Cerebellum (tissue), 4 donors: ENCODE measurements at places on chromosomes 3 and 15.
A peak's percentile ranks its signal among the peaks of the same experiment; 100 is the strongest.

GRCh38 chr3:22981166-22981565 is 222.0 kb upstream of the UBE2E2 start:
- peak; percentile 14 for DNase-seq

DNA sequence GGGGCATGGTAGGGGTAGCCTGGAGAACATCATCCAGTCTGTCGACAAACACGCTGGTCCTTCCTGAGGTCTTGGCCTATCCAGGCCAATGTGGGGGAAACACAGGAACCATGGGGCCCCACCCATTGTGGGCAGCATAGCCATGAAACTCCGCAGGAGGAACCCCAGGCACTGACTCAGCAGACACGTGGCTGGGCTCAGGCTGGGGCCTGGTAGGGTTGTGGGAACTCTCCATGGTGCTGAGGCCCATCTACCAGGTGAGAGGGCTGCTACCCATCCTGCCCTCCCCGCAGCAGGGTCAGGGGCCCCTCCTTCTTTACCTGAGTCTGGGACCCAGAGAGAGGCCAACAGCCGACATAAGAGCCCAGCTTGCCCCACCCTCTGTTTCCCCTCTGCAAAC is 22.6 kb upstream of the CACNA2D2 start:
- no peak for DNase-seq

DNA sequence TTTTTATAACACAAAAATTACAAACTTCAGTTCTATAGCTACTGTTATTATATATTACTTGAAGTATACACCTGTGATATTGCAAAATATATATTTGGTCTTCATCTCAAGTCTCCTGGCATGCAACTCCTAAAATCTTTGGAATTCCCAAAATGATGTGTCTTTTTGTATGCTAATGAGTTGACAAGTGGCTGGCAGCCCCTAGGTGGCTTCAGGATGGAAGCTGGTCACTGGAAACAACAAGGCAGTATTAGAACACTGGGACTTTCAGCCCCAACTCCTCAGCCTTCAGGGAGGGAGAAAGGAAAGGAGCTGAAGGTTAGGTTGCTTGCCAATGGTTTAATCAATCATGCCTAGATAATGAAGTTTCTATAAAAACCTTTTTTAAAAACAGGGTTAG is 112.0 kb downstream of the SCAPER start:
- DNase-seq, result no peak

DNA sequence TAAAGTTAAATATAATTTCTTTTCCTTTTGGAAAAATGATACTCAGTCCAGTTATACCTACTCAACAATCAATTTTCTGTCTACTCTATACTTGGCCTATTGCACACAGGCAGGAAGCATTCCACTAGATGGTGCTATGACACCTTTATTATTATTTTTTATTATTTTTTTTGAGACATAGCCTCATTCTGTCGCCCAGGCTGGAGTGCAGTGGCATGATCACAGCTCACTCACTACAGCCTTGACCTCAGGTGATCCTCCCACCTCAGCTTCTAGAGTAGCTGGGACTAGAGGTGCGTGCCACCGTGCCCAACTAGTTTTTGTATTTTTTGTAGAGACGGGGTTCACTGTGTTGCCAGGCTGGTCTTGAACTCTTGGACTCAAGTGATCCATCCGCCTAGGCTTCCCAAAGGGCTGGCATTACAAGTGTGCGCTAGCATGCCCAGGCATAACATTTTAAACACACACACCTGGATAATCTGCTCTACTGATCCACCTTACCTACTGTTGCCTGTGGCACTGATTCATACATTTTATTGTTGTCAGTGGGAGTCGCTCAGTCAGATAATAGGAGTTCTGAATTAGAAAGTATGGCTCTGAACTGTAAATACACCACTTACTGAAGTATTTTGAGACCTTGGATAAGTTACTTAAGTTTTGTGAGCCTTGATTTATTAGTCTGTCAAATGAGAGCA is 56.2 kb downstream of the EIF3J start:
- DNase-seq, result no peak

GRCh38 chr15:70503798-70504298 is 259.5 kb downstream of the UACA start:
- DNase-seq, result no peak

DNA sequence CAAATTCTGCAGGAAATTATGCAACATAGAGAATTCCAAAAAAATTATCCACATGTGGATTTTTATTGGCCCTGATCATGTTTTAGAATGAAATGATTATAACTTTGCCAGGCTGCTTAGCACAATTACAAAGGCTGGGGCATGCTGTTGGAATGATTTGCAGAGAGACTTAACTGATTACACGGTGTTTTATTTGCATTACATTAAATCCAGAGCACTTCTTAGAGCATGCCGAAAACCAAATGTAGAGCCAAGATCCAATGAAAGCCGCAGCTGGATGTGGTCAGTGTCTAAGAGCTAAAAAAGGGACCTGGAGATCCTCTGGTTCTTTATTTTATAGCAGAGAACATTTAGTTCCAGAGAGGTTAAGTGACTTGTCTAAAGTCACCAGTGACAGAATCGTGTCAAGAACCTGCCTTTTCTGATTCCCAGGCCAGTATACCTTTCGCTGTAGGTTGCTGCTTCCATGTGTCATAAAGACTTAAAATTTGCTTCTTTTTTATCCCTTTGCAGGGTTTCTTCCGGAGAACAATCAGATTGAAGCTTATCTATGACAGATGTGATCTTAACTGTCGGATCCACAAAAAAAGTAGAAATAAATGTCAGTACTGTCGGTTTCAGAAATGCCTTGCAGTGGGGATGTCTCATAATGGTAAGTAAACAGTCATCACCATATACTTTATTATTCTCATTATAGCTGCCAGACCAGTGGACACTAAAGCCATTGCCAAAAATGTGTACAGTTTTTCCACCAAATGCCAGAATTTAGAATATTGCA is 92.0 kb upstream of the TSEN2 start:
- DNase-seq, result no peak

- DNase-seq, result no peak
Observed at GRCh38 chr15:67508407-67508806, 12.5 kb upstream of the C15orf61 start.

- no peak for DNase-seq
Observed at GRCh38 chr3:63557912-63558311, 94.6 kb upstream of the SNTN start.

GRCh38 chr15:43918717-43919116 is 91.9 kb downstream of the WDR76 start:
- DNase-seq, result no peak

GRCh38 chr3:104604326-104605010 is 762.2 kb upstream of the ALCAM start:
- no peak for DNase-seq

- DNase-seq, result no peak
Observed at GRCh38 chr3:55243678-55244077, 243.4 kb downstream of the WNT5A start.

- no peak for DNase-seq
Observed at GRCh38 chr15:90038632-90039095, 37.5 kb downstream of the ZNF710 start.

- DNase-seq, result no peak
Observed at GRCh38 chr15:39034816-39035215, 470.2 kb upstream of the RASGRP1 start.

DNA sequence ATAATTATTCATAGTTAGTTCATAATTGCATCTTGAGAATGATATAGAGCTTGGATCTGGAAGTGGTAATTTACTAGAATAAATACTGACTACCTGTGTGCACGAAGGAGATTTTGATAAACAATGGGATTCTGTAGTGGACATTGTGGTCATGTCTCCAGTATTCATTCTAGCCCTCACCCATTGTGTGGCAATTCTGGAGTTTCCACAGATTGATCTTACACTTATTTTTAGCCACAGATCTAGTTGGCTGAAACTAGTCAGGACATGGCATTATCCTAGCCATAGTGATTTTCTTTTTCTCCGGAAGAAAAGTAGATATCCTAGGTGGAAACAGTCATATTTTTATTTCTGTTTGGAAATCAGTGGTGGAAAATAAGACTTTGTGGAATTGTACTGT is 833.1 kb downstream of the NAALADL2 start:
- DNase-seq, result no peak

DNA sequence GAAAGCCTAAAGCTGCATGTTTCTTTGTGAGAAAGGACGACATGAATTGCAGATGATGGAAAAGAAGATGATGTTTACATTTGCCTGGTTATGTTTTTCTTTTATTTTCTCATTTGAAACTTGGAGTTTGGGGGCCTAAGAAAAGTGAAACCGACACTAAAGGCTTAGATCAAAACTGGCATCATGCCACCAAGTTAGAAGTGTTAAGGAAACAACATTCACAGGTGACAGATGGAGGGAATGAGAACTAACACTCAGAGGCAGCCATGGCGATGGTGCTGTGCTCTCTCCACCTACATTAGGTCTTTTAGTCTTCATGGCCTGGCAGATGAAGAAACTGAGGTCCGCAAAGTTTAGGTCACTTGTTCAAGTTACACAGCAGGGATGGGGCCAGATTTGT is 923.6 kb downstream of the TUSC7 start:
- DNase-seq, result no peak

GRCh38 chr3:126732281-126733060 is 28.4 kb downstream of the CHCHD6 start:
- DNase-seq, result no peak

GRCh38 chr15:91572110-91572509 is 281.4 kb upstream of the SLCO3A1 start:
- DNase-seq, result no peak

DNA sequence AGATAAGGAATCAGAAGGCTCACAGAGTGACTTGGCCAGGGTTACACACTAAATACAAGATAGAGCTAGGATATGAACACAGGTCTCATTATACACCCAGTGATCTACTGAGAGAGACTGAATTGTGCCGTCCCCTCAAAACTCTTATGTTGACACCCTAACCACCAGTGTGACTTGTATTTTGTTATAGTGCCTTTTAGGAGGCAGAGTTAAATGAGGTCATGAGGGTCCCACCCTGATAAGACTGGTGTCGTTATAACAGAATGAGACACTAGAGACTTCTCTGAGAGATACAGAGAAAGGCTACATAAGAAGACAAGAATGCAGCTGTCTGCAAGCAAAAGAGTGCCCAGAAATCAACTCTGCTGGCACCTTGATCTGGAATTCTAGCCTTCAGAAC is 12.6 kb downstream of the KPNA1 start:
- DNase-seq, result no peak

DNA sequence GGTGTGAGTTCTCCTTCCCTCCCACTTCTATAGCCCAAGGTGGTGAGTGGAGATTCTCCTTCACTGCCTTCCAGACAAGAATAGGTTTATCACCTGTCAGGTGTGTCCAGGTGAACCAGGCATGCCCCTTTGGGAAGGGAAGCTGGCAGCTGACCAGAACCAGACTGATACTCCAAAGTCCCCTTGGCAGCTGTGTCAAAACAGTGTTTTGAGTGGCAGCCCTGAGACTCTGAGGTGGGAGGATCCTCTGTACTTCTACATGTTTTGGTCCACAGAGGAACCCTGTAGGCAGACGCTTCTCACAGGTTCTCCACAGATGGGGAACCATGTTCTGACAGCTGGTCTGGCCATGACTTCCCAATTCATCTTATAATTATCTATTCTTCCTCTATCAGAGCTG is 30.1 kb downstream of the ISL2 start:
- DNase-seq, result no peak

GRCh38 chr3:108289159-108289558 is 7.2 kb upstream of the HHLA2 start:
- no peak for DNase-seq

GRCh38 chr3:34783876-34784275 is 855.4 kb upstream of the ARPP21 start:
- DNase-seq, result no peak

DNA sequence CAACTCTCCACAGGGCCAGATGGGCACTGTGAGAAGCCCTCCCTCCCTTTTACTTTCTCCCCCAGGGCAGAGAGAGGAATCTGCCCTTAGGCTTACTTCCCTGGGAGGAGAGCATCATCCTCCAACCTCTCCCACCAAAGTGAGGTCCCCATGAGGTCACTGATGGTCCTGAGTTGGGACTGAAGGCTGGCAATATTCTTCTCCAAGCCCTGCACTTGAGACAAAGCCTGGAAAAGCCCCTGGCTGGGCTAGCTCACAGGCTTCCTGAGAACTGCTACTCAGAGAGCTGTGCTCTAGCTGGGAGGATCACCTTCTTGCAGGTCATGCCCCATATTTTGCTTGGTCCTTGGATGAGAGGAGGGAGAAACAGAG is 110.0 kb upstream of the MEF2A start:
- no peak for DNase-seq

- DNase-seq, result no peak
Observed at GRCh38 chr15:50107157-50107556, 11.9 kb downstream of the ATP8B4 start.

DNA sequence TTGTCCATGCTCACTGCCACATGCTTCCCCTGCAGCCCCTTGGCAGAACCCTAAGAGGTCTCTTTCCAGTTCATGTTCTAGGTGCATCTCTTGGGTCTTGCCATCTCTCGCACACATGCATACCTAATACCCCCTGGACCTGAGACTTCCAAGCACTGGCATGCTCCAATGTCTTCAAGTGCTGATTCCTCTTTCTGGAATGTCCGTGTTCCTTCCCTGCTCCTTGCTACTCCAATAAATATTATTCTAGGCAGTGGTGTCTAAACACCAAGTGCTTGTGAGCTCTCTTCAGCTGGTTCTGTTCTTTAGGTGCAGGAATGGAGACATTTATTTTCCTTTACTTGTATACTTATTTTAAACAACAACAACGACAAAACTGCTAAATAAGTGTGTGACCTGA is 370.1 kb downstream of the LPP start:
- DNase-seq, result no peak
